MM.1S (cell line): ENCODE measurements at places on chromosomes 4 and X.

- no peak for DNase-seq
Measured at GRCh38 chr4:174398728-174399127, 115.0 kb downstream of the CEP44 start.

DNA sequence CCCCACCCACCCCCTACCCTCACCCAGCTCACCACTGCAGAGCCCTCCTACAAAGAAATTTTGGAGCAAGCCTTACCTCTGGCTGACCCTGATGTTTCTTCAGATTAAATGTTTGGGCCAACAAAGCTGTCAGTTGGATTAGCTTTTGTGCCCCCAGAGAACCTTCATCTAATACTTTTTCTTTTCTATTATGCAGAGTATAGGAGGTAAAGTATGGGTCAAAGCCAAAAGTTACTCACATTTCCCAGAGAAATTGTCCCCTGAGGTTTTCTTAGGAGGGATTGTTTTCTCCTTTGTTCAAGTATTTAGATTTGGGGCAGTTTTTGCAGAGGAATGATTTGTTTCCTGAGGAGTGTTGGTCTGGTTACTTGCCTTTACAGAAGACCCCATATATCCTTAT lies 69.5 kb downstream of the AASDH start:
- no peak for DNase-seq

GRCh38 chr4:78592088-78592783 lies 40.7 kb downstream of the ANXA3 start:
- no peak for DNase-seq

DNA sequence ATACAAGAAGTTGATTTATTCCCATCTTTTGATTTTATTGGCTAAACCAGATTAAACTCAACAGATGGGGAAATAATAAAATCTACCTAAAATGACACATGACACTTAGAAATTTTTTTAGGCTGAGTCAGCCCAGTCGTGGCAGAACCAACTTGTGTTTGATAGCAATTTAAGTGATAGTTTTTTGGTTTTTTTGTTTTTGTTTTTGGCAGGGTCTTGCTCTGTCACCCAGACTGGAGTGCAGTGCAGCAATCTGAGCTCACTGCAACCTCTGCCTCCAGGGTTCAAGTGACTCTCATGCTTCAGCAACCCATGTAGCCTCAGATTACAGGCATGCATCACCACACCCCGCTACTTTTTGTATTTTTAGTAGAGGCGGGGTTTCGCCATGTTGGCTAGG lies 370.3 kb upstream of the NOCT start:
- no peak for DNase-seq

DNA sequence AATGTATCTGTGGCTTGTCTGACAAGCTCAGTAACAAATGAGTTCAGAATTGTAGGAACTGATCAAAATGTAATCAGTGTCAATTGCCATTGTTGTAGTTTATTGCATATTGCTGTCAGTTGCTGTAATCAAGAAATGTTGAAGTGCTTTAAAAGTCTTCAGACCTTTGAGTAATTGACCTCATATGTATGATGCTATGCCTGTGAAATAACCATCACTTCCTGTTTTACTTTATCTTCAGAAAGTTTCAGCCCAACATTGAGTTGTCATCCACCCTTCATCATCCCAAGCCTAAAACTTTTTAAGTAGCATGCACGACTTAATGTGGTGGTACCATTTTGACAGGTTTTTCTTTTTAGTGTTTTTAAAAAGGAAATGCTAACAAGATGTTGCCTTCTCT lies 212.4 kb downstream of the ARHGAP10 start:
- no peak for DNase-seq

- no peak for DNase-seq
Measured at GRCh38 chr4:79425586-79425985, 17.6 kb upstream of the GK2 start.

DNA sequence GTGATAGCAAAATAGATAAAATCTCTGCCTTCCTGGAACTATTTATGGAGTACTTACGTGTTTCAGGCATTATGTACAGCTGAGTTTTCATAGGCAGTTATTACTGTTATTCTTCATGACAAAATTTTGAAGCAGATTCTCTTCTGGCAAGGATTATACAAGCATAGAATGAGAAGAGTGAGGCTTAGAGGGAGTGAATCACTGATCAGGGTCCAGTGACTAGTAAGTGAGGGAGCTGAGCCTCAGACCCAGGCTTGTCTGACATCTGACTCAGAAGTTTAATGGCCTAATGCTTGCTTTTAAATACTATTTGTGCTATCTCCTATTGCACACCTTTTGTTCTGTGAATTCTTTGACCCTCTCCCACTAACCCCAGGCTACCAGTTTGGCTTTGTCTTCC lies 110.6 kb downstream of the DTHD1 start:
- no peak for DNase-seq

- no peak for DNase-seq
Measured at GRCh38 chr4:121226362-121226761, 62.2 kb upstream of the TNIP3 start.

- DNase-seq, result no peak
Measured at GRCh38 chrX:40120838-40121580, 23.3 kb upstream of the BCOR start.

- DNase-seq, result peak; percentile 36
Measured at GRCh38 chrX:38166478-38167083, 54.1 kb downstream of the SRPX start.

DNA sequence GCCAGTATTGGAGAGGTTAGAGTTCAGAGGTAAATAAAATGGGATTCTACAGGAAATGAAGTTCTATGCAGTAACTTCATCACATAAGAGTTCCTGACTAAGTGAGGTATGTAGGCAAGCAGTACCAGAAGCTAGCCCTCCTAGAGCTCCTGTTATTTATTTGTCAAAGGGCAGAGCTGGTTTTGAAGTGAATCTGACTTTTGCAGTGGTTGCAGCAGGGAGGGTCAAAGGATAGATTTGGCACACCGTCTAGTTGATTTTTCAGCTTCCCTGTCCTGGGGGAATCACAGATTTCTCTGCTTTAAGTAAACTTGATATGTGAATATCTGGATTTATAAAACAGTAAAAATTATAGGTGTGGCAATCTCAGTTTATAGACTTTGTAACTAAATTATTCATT lies 130.7 kb downstream of the IL1RAPL2 start:
- DNase-seq, result no peak

DNA sequence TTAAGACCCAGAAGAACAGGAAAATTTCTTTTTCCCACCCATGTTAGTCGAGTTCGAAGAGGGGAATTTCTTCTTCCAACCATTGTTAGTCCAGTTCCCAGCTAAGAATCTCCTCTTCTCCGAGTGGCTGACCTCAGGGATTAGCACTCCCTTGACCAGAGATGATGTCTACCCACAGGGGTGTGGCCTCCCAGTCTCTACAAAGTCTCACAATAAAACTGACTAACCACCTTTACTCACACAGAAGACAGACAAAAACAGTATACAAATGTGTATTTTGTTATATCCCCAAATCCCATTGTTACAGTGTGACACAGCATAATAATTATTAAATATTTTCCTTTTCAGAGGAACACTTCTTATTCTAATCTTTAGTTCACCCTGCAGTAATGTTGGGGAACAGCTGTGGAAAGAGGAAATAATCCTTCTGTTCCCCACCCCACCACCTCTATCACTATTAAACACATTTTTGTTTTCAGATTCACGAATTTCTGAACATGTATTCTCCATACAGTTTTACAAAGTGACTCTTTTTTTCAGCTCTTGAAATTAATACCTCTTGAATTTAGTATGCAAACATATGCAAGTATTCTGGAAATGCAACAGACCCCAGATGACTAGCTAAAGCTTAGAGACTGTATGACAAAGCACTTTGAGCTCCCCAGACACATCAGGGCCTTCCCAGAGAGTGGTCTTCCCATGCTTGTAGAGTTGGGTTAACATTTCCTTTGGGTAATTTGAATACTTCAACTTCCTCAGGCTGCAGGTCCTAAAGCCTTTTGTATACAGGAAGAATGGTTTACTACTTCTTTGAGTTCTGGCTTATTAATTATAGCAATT lies 62.5 kb upstream of the NFKB1 start:
- no peak for DNase-seq

DNA sequence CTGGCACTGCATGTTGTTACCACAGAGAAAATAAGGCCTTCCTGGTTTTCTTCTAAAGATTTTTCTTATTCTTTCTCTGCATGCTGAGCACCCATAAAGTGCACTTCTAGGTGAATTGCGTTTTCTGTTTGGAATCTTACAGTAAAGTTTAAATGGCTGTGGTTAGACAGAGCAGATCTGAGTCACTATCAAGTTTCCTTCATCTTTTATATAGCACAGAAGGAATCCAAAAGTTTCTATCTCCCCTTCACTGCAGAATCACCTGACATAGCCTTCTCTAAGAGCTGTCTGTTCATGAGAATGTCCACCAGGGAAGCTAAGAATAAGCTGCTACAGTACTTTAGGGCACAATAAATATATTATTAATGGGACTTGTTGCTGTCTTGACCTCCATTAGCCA lies 455.5 kb upstream of the FAM241A start:
- no peak for DNase-seq

GRCh38 chr4:104492183-104492771 lies 2.4 kb downstream of the CXXC4 start:
- DNase-seq, result peak; percentile 82

GRCh38 chr4:183915976-183916375 lies 10.9 kb downstream of the STOX2 start:
- no peak for DNase-seq

GRCh38 chrX:135707880-135708279 lies 5.6 kb upstream of the CT45A1 start:
- DNase-seq, result peak; percentile 42

GRCh38 chr4:68717999-68718398 lies 47.5 kb upstream of the UGT2B15 start:
- no peak for DNase-seq

DNA sequence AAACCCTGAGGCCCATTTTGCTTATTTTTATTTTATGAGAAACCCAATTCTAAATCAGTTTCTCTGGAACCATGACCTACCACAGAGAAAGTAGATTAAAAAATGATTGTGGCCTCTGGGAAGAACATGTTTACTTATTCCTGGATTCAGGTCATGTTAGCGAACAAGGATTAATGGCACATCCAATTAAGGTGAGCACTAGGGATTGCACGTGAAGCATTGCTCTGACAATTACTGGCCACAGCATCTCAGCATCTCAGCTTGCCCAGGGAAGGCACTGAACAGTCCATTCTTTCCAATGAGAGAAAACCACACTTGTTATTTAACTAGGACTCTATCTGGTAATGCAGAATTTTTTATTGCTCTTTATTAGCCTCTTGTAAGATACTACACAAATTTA lies 119.8 kb downstream of the ZNF330 start:
- no peak for DNase-seq

DNA sequence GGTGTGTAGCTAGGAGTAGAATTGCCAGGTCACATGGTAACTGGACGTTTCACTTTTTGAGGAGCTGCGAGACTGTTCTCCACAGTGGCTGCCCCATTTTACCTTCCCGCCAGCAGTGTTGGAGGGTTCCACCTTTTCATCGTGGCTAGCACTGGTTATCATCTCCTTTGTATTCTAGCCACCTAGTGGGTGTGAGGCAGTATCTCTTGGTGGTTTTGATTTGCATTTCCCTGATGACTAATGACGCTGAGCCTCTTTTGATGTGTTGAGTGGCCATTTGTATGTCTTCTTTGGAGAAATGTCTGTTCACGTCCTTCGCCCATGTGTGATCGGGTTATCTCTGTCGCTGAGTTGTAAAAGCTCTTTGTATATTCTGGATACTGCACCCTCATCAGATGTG lies 10.6 kb downstream of the ABCD1 start:
- peak; percentile 11 for DNase-seq

DNA sequence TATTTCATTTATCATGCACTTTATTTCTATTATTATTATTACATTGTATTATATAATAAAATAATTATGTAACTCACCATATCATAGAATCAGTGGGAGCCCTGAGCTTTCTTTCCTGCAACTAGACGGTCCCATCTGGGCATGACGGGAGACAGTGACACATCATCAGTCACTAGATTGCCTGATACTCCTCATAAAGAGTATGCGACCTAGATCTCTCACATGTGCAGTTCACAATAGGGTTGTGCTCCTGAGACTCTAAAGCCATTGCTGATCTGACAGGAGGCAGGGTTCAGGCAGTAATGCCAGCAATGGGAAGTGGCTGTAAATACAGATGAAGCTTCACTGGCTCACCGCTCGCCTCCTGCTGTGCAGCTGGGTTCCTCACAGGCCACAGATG lies 62.3 kb downstream of the DMD start:
- no peak for DNase-seq

DNA sequence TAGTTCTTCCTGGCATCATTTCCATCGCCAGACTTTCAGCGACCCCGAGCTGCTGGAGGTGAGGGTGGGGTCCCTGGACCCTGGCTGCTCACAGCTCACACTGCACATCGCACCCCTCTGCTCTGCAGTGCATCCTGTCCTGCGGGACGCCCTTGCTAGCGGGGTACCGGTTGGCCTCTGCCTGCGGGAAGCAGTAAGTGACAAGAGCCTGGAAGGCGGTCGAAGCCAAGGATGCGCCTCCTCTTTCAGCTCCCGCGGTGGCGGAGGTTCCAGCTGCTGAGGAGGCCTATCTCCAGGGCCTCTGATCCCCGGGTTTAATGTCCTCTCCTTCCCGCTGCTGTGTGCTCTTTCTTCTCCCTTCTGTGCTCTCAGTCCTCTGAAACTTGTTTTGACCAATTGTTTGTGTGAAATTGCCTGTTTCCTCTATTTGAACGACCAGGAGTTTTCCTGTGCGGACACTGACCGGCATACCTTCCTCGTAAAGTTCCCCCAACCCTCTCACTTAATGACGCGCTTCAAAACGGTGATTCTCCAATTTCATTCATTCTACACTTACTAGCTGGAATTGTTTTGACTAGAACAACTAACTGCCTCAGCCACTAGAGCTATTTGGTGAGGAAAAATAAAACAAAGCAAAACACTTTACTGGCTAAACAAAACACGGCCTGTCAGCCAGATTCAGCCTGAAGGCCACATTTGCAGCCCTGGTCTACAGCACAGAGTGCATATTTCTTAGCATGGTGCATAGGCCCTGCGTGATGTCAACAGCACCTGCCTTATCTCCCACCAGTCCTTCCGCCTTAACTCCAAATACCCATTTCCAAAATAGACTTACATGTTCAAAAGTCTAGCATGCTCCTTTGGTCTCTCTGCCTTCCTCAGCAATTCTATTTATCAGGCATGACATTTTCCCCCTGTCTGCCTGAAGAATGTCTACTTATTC lies 28.0 kb downstream of the MGAT4D start:
- DNase-seq, result no peak

- peak; percentile 51 for DNase-seq
Measured at GRCh38 chrX:8743126-8743732, 11.3 kb upstream of the ANOS1 start.

DNA sequence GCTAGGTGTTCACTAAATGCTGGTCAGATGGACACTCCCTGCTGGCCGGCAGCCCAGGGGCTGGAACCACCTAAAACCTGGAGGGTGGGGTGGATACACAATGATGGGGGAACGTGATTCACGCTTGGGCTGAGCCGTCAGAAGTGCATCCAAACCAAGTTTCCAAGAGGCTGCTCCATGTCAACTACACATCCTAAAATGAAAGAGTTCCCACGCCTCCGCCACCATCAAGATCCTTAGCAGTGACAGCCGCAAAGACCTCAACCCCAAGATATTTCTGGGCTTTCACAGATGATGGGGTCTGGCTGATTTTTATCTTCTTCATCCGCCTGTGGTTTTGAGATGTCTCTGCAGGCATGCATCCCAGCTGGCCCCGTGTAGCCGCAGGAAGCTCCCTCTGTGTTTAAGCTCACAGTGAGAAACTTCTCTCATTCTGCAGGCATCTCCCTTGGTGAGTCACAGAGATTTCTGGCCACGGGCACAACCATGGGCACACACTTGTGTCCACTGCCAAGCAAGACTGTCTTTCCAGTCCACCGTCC lies 84.4 kb downstream of the HTRA3 start:
- DNase-seq, result no peak
